ENCODE measurements at places on chromosomes 2 and 18. TPM values are rescaled to one million over a fixed set of nuclear protein-coding genes. Genes with fewer than 3 reads are reported as not detected.

- H3K4me1 ChIP-seq, result no peaks in the 10 kb centered on the region
- no peak for DNase-seq
- no peaks in the 10 kb centered on the region for H3K36me3 ChIP-seq
- H3K4me3 ChIP-seq, result no peak overlapping the region
- H3K27ac ChIP-seq, result no peak overlapping the region
- no peaks in the 10 kb centered on the region for H3K27me3 ChIP-seq
Observed at GRCh38 chr18:78418379-78418778, 561.2 kb upstream of the SALL3 start.

STPG4 gene
- total RNA-seq, result 0.15 TPM

ALPI gene
- not detected for total RNA-seq

DNA sequence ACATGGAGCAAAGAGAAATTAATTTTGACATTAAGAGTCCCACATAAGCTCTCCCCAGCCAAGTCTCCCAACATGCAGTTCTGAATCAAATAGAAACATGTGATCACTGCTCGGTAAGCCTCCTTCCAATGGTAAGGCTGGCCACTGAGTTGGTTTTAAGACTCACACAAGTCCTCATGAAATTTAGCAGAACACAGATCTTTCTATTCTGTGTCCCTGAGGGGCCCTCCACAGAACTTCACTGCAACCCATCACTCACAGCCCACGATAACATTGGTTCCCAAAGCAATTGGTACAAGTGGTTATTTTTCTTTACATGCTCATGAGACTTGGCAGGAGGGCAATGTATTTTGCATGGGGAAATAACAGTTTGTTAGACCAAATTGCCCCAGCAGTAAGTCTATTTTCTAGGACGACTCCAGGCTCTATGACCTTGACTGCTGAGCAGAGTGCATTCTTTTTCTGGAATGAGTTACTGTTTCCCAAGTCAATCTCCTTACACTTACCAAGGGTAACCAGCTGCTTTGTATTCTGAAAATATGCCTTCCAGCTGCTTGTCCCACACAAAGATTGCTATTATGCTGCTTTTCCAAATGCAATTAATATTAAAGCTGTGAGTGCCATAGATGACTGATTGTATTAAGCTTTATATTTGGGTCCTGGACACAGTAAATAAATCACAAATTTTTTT is 142.3 kb upstream of the TANK start:
- no peaks in the 10 kb centered on the region for H3K4me1 ChIP-seq
- H3K4me3 ChIP-seq, result no peak overlapping the region
- H3K27ac ChIP-seq, result no peak overlapping the region
- no peak for DNase-seq
- no peaks in the 10 kb centered on the region for H3K36me3 ChIP-seq

- peaks cover 4% of the 10 kb centered on the region for H3K4me1 ChIP-seq
- no peaks in the 10 kb centered on the region for H3K36me3 ChIP-seq
- peak within 1 kb of the TSS; percentile 83 for H3K4me3 ChIP-seq
- H3K27me3 ChIP-seq, result peaks cover 99% of the 10 kb centered on the region
- H3K27ac ChIP-seq, result no peak within 1 kb of the TSS
Observed at GRCh38 chr2:73293534-73294171, at the start of gene EGR4. EGR4 (minus strand) TSS chr2:73293548; CDS start chr2:73293317, 231 bp downstream.

AGXT gene
- total RNA-seq, result 0.18 TPM

- DNase-seq, result no peak
- no peak overlapping the region for H3K4me3 ChIP-seq
- H3K27me3 ChIP-seq, result no peaks in the 10 kb centered on the region
Observed at GRCh38 chr2:218471982-218472381, 53.1 kb downstream of the VIL1 start.

GRCh38 chr18:10015941-10016819 is 102.4 kb downstream of the VAPA start:
- no peaks in the 10 kb centered on the region for H3K27me3 ChIP-seq
- peak; percentile 64 for DNase-seq
- H3K27ac ChIP-seq, result no peak overlapping the region
- no peak overlapping the region for H3K4me3 ChIP-seq

GRCh38 chr2:190722061-190722759 is 73.3 kb downstream of the NAB1 start:
- H3K36me3 ChIP-seq, result no peaks in the 10 kb centered on the region
- H3K27me3 ChIP-seq, result no peaks in the 10 kb centered on the region
- DNase-seq, result no peak
- no peaks in the 10 kb centered on the region for H3K4me1 ChIP-seq
- no peak overlapping the region for H3K4me3 ChIP-seq

RAB17 gene
- total RNA-seq, result 235 TPM

IGFBP2 gene
- 80.8 TPM for total RNA-seq

TMEM182 gene
- total RNA-seq, result 5.6 TPM

- H3K4me1 ChIP-seq, result no peaks in the 10 kb centered on the region
- no peaks in the 10 kb centered on the region for H3K36me3 ChIP-seq
- no peak overlapping the region for H3K27ac ChIP-seq
Observed at GRCh38 chr2:73640511-73640911, 1.7 kb downstream of the NAT8 start.

EML6 gene
- total RNA-seq, result 1.1 TPM

- no peak overlapping the region for H3K4me3 ChIP-seq
- H3K4me1 ChIP-seq, result no peaks in the 10 kb centered on the region
- H3K36me3 ChIP-seq, result no peaks in the 10 kb centered on the region
- H3K27ac ChIP-seq, result no peak overlapping the region
Observed at GRCh38 chr2:17101596-17101995, 416.6 kb downstream of the RAD51AP2 start.

DNA sequence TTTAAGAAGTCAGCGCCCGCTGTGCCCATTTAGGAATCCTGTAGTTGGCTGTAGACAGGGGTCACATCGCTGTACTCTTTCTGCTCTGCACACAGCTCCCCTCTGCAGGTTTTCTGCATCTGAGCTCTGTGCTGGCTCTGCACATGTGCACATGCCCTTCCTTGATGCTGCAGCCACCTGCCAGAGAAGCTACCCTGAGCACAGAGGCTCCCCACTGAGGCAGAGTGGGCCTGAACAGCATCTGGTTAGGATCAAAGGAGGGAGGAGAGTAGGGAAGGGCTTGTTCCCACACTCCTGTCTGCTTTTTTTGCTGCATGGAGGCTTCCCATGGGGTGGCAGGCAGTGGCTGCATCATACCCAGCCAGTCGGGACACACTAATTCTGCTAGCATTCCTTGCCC is 238.9 kb downstream of the FHOD3 start:
- no peaks in the 10 kb centered on the region for H3K4me1 ChIP-seq
- H3K4me3 ChIP-seq, result no peak overlapping the region
- H3K27me3 ChIP-seq, result no peaks in the 10 kb centered on the region
- no peak for DNase-seq
- no peaks in the 10 kb centered on the region for H3K36me3 ChIP-seq

RIT2 gene
- total RNA-seq, result 0.81 TPM

Data from endodermal cell (in vitro differentiated cells).